Kidney tubule cell (primary cell): ENCODE measurements at places on chromosomes 4 and X.

DNA sequence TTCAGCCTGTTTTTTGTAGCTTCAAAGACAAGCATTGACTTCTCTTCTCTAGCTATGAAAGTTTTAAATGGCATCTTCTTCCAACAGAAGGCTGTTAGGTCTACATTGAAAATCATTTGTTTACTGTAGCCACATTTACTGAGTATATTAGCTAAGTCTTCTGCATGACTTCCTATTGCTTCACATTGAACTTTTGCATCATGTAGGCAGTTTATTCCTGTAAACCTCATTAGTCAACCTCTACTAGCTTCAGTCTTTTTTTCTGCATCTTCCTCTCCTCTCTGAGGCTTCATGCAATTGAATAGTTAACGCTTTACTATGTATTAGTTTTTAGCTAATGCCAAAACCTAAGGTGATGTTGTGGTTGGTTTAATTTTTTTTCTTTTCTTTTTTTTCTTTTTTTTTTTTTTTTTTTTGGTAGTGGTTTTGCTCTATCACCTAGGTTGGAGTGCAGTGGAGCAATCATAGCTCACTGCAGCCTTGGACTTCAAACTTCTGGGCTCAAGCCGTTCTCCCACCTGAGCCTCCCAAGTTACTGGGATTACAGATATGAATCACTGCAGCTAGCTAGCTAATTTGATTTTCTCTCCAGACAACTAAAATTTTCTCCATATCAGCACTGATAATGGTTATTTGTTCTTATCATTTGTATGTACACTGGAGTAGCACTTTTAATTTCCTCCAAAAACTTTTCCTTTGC lies 3.4 kb downstream of the UGT2A3 start:
- no peak for DNase-seq

DNA sequence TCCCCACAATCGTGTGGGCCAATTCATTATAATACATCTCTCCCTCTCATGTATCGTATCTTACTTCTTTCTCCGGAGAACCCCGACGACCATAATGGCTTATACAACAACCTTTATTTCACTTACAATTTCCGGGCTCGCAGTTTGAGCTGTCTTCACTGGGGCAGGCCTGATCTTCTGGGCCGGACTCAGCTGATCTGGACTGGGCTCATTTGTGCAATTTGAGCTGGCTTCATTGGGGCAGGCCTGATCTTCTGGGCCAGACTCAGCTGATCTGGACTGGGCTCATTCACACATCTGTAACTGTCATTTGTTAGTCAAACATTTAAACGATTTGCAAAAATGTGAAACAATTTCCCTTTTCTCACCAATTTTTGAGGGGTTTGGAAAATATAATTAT lies 171.5 kb upstream of the FRG1 start:
- DNase-seq, result no peak

DNA sequence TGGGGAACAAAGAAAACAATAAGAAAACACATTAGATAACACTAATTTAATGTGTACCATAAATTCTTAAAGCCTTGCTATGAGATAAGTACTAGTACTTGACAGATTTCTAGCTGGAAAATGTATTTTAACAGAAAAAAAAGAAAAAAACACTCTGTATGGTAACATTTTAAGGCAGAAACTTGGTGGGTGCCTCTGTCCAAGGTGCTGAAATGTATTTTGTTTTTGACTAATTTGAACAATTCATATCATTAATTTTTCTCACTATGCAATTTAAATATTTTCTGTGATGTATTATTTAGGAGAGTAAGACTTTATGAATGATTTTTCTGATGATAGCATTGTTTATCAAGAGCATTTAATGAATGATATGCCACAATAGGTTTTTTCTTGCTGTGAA lies 107.5 kb downstream of the GABRG1 start:
- no peak for DNase-seq

DNA sequence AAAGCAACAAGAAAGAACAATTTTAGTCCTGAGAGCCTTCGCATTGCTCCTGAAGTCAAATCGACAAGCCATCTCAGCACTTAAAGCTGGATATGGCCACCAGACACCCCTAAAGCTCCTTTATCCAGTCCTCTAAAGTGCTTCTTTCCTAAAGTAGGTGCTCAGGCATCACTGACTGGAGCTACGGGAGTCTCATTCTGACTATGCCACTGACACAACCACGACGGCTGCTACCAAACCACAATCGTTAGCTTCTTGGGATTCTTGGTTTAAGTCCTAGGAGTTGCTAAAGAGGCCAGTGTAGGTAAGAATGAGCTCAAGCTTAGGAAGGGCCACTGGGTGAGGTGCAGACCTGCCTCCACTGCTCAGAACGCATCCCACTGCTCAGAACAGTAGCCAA lies 1.0 kb downstream of the SLC10A6 start:
- DNase-seq, result no peak

DNA sequence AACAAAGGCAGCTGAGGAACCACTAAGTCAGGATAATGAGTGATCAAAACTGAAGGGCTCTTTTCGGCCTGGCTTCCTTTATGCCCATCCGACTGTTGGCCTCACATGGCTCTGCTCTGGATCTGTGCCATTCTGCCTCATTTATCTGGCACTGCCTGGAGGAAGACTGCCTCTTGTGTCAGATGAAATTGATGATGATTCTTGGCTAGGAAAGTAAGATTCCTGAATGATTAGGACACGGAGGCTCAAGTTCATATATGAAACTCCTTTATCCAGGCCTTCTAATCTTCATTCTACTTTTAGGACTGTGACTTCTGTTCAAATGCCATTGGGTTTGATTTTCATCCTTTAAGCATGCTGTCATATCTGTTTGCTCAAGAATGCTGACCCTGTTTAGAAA lies 475.4 kb upstream of the RPS6KA3 start:
- DNase-seq, result peak; percentile 23

GRCh38 chrX:115622534-115622933 lies 61.6 kb downstream of the PLS3 start:
- no peak for DNase-seq

- peak; percentile 42 for DNase-seq
Measured at GRCh38 chr4:21882051-21882839, 66.3 kb downstream of the KCNIP4 start.

GRCh38 chrX:120790552-120790951 lies 85.1 kb downstream of the CT47B1 start:
- DNase-seq, result no peak

DNA sequence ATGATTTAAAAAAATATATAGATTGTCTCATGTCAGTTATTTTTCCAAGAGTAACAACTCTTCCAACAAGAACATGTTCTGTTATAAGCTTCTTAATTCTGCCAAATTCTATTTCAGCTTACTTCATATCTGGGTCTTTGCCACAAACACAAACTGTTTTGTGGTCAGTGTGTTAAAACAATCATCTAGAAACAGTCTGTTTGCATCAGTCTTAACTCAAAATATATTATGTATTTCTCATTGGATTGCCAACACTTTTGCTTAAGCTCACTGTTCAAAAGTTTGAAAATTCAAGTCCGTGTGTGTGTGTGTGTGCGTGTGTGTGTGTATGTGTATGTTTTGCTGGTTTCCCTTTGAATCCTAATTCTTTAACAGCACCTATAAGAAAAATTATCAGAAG lies 752.3 kb upstream of the NDST4 start:
- no peak for DNase-seq

DNA sequence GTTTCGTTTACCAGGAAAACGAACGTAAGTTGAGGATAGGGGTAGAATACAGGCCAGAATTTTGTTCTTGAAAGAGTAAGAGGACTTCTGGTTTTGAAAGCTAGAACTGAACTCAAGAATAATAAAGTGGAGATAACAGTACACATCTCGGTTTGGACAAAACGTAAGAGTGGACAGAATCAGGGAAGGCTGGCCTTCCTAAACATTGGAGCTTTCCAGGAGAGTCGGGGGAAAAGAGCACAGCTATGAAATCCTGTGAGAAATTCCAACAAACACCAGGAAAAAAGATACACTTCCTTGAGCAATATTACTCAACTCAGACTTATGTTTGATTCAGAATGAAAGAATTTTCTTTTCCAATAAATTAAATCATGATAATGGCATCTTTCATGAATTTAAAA lies 1.2 kb downstream of the CTSO start:
- DNase-seq, result peak; percentile 78

DNA sequence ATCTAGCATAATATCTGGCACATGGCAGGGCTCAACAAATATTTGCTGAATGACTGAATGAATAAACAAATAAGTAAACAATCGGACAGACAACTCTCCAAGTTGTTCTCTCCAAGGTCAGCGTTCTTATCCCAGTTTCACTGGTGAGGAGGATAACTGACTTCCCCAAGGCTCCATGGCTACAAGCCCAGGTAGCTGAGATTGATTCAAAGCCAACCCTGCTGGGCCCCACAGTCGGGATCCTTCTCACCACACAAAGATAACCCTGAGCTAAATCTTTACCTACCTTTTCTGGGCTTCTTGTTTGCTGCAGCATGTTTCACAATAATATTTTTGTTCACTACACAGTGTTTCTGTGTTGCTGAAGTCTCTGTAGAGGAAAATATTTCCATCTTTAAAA lies 54.9 kb downstream of the USP46 start:
- no peak for DNase-seq

GRCh38 chrX:44947995-44948394 lies 75.0 kb downstream of the KDM6A start:
- no peak for DNase-seq

DNA sequence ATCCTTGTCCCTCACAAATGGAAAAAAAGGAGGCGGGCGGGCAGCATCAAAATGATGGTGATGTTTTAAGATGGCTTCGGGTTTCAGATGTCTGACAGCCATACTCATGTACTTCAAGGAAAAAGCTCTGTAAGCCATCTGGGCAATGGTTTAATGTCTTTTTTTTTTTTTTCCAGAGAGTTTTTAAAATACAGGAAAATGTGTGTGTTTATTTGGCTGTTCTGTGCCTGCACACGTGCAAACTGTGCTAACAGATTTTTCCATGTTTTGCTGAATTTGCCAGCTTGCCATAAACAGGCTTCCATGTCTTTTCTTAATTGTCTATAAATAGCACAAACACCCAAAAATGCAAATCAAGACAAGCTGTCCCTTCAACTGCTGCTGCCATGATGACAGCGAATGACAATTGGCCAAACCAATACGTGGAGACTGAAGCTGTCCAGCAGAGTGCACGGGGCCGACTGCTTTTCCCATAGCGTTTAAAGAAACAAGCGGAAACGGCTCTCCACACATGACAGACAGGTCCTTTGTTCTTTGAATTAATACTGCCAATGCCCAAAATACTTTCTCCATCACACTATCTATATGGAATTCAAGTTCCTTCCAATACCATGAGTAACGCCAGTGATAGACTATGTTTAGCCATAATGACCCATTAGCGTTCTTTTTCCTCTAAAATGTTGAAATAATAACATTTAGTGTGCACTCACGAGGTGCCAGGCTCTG lies 35.7 kb downstream of the AFAP1 start:
- DNase-seq, result no peak

DNA sequence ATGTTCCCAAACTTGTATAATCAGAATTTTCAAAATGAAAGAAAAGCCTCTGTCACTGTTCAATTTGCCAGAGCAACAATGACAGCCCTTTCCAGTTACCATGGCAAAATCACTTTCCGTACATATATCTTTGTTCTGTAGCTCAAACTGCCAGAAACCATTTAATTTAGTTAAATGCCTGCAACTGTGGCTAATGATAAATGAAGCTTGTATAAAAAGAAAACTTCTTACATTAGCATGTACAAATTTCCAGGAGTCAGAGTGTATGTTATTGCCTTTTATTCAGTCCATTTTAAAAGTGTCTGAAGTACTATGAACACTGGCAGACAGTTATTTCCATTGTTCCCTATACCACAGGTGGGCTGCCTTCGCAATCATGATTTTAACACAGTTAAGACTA lies 30.3 kb downstream of the ARAP2 start:
- no peak for DNase-seq

- peak; percentile 76 for DNase-seq
Measured at GRCh38 chr4:74473155-74473811, 28.3 kb downstream of the AREG start.

- DNase-seq, result no peak
Measured at GRCh38 chr4:81424816-81425755, 46.6 kb downstream of the RASGEF1B start.

DNA sequence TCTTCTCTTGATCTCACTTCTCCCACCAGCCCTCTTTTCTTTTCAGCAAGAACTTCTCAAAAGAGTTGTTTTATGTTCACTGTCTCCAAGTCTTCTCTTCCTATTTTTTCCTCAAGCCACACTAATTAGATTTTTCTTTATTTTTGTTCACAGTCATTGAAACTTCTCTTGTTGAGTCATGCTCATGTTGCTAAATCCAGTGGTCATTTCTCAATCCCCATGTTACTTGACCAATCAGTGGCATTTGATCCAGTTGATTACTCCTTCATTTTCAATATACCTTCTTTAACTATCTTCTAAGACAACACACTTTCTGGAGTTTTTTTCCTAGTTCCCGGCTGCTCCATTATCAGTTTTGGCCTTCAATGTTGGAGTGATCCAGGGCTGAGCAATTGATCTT lies 103.1 kb upstream of the LSM6 start:
- no peak for DNase-seq

- DNase-seq, result no peak
Measured at GRCh38 chr4:76955182-76955581, 5.6 kb downstream of the SEPTIN11 start.

GRCh38 chr4:132572210-132572609 lies 576.9 kb upstream of the PCDH10 start:
- no peak for DNase-seq

- DNase-seq, result no peak
Measured at GRCh38 chr4:109764376-109764775, 34.5 kb upstream of the PLA2G12A start.

GRCh38 chrX:129600981-129601424 lies 53.8 kb downstream of the APLN start:
- peak; percentile 35 for DNase-seq

GRCh38 chr4:111986095-111986494 lies 159.2 kb upstream of the FAM241A start:
- no peak for DNase-seq

GRCh38 chr4:36399762-36400353 lies 118.4 kb downstream of the DTHD1 start:
- DNase-seq, result peak; percentile 28

DNA sequence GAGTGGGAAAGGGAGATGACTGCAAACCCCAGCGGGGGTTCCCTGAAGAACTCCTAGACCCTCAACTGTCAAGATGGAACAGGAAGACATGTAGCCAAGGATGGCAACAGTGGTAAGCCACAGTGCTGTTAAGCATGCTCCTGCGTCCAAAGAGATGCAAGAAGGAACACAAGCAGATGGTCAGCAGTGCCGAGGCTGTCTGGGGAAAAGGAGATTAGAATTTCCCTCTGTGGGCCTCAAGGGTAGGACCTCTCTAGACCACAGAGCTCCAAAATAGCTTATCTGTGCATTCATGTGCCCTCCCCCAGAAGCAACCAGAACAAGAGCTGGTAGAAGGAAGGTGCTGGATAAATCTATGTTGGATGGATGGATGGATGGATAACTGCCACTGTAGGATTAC lies 82.0 kb upstream of the CPEB2 start:
- no peak for DNase-seq

- peak; percentile 90 for DNase-seq
Measured at GRCh38 chr4:1726146-1726934, 5.0 kb downstream of the TACC3 start.

GRCh38 chr4:132797856-132798255 lies 351.2 kb upstream of the PCDH10 start:
- DNase-seq, result no peak
